ENCODE measurements at places on chromosomes 5 and 9.

- peak; percentile 49 for DNase-seq
These were observed 43.1 kb downstream of the LHX2 start for GRCh38 chr9:124054582-124055227.

GRCh38 chr9:136323371-136323789 lies 4.0 kb upstream of the GPSM1 start:
- no peak for DNase-seq

- DNase-seq: no peak
These were observed 630.1 kb upstream of the KLF4 start for GRCh38 chr9:108119530-108120113.

DNA sequence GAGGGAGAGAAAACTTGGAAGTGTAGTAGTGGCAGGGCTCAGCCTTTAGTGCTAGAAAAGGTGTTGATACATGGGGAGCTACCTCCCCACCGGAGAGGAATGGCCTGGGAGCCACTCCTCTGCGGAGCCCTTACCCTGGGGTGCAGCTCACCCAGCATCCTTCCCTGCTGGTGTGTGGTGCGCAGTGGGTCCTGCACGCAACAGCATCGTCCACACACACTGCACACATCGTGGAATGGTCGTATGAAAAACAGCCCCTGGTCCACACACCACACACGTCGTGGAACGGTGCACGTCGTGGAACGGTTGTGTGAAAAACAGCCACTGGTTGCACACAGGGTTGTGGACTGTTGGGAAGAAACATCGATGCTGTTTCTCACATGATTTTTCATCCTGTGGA lies 16.1 kb upstream of the AHRR start:
- DNase-seq: no peak

DNA sequence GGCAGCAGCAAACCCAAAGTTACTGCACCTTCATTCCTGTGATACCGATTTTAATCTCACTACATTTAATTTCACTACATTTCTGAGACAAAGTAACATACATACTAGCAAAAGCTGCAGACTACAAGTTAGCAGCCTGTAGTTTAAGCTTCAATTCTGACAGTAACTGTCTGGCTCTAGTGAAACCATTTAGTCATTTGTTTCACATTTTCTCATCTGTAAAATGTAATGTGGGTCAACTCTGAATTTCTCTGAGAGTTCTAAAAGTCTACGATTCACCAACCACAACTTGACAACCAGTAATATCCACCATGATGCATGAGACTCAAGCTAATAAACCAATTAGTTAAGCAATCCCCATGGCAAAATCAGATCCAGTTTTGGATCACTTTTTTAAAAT lies 408.9 kb downstream of the PDE4D start:
- no peak for DNase-seq

DNA sequence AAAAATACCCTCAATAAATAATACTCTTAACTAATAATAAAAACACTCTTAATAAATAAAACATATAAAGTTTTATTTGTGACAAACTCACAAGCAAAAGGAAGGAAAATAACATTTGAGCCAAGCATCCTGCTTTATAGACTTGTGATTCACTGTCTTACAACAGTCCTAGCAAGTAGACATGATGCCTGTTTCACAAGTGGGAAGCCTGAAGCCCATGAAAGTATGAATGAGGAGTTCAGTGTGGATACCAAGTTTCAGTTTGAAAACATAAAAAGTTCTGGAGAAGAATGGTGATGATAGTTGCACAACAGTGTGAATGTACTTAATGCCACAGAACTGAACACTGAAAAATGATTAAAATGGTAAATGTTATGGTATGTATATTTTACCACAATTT lies 10.9 kb downstream of the HABP4 start:
- peak; percentile 74 for DNase-seq

DNA sequence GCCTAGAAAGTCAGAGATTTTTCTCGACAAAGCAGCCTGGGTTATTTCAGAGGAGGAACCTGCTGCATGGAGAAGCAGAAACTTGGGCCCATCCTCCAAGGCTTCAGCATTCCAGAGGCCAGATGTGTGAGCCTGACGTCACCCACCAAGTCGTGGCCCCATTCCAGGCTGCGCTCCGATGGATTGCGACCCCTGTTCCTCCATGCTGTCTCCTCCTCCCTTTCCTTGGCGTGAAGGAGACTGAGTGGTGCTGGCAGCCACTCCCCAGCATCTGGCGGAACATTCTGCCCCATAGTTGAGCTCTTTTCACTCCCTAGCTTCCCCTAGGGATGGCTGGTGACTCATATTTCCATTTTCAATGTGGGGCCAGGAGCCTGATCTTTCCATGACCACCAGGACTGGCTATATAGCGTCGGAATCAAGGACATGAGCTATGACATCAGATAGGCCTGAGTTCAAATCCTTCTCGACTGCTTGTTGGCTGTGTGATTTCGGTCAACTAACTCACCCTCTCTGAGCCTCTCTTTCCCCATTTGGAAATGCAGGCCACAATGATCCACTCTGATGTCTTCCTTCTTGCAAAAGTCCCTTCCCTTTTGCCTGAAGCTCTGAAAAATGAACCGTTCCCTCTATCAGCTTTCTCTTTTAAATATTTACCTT lies 24.5 kb upstream of the DUSP1 start:
- peak; percentile 94 for DNase-seq

GRCh38 chr9:133823189-133824105 lies 85.3 kb upstream of the SARDH start:
- no peak for DNase-seq

GRCh38 chr9:136566901-136567300 lies 21.1 kb upstream of the NOTCH1 start:
- DNase-seq: no peak

GRCh38 chr5:139765409-139766217 lies 30.0 kb upstream of the PSD2 start:
- no peak for DNase-seq

DNA sequence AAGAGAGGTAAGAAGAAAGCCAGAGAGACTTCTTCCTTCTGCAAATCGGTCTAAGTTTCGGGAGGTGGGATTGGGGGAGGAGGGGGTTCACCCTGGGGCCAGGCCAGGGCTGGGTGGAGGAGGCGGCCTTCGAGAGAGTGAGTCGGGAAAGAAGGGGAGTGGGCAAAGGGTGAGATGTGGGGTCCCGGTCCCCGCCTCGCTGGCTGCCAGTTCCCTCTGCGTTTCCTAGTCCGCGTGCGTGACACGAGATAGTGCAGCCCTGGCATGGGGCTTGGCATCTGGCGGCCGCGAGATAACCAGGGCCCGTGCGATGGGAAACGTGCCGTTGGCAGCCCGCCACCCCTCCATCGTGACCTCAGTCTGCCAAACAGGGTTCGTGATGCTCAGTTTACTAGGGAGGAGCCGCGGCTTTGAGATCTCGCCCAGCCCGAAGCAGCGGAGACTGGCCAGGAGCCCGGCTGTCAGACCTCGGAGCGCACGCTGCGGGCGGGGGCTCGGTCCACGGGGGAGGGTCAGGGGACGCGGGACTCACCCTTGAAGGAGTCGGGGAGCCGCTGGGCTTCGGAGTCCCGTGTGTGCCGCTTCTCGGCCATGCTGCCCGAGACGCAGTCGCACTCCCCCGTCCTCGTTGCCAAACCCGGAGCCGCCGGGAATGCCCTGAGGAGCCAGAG lies at the start of gene STOM:
STOM (minus strand) TSS at position 656 of the 671 bp plus-strand sequence; CDS start at position 593, 63 bp downstream.
- DNase-seq: peak; percentile 71

GRCh38 chr9:107487521-107488374 lies 1.8 kb downstream of the KLF4 start:
- no peak for DNase-seq

- no peak for DNase-seq
These were observed 17.9 kb downstream of the CXCL14 start for GRCh38 chr5:135560858-135561257.

DNA sequence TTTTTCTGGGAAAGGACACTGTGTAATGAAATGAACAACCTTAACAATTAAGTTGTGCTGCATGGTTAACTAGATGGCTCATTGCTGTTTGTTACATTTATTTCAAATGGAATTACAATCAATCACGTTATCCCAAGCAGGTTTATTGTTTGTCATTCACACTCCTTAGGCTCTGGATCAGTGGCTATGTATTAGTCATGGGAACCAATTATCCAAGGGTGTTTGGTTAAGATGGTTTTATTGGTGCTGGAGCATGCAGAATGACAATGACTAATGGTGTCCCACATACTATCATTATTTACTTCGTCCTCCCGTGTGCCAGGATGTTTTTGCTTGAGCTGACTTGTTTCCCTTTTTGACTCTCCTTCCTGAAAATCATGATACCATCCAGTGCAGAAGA lies 10.6 kb upstream of the TRPC7 start:
- no peak for DNase-seq

- DNase-seq: no peak
These were observed 55.4 kb downstream of the SPIN1 start for GRCh38 chr9:88443480-88444113.

DNA sequence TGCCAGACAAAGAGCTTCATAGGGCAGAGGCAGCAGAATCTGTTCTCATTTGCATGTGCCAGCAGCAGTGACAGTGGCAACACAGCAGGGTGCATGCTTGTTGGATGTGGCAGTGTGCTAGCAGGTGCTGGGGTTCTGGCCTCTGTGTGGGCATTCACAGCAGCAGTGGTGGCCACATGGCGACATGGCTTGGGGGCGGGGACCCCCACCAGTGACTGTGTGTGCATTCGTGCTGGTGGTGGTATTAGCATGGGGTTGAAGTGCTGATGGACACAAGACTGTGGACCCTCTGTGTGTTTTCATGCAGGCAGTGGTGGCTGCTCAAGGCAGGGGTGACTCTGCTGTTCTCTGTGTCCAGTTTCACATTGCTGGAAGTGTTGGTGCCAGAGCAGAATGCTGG lies 183.2 kb upstream of the PDE4D start:
- DNase-seq: no peak

DNA sequence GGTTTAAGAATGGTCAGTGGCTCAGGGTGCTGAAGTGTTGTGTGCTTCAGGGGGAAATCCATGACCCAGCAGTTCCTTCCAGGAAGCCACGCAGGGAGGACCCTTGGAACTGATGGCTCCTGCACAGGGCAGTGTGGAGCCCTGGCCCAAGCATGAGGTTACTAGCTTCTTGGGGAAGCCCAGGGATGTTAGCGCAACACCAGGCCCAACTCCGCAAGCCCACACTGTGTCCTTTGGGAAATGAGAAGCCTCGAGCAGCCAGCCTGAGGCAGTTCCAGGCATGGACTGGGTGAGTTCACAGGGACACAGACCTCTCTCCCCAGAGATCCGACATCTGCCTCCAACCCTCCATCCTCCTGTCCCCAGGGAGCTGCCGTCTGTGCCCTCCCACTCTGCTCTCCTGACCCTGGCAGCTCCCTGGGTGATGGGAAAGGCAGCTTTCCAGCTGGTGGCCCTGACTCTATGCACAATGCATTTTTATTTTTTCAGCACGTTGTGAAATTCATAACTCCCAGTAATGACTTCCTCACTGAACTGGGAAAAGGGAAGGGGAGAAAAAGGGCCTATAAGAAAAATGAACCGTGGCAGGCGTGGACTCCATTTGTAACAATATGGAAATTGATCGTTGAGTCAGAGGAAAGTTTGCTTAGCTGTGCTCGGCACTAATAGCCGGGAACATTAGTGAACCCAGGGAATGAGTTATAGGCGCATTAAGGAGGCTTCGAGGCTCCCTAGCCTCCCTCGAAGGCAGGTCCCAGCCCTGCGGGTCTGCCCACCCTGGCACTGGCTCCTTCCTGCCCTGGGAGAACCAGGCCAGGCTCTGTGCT lies 34.1 kb downstream of the LMX1B start:
- no peak for DNase-seq

GRCh38 chr5:113204525-113205161 lies 228.0 kb downstream of the DCP2 start:
- peak; percentile 37 for DNase-seq

- DNase-seq: no peak
These were observed 10.6 kb upstream of the F2RL1 start for GRCh38 chr5:76808141-76808691.

GRCh38 chr9:82783045-82783444 lies 279.9 kb downstream of the RASEF start:
- no peak for DNase-seq

DNA sequence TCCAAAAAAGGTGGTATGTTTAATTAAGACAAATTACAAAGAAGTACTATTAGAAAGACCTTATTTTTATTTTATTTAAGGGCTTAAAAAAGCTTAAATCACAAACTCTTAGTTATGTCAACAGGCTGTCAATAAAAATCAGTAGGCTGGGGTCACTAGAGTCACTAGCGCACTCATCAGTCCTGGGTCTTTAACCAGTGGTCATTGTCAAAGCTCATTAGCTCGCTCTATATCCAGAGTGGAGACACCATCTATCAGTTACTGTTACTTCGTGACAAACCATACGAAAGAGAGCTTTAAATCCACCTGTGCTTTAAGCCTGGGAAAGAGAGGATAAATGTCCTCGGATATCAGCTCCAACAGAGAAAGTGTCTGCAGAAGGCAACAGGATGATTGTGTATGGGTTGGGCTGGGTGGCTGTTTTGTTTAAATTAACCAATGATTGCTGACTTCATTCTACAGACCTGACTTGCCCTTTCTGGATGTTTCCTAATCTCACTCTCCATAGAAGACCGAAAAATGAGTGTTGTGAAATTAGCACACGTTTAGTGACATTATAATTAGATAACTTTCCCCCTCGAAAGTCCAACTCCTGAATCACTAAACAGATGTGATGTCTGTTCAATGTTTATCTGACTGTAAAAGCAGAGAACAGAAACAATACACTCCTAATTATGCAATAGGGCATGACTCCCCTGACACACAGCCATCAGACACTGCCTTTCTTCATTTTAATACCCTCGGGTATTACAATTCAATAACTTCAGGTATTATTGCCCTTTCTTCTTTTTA lies 123.6 kb upstream of the TNPO1 start:
- DNase-seq: peak; percentile 21

- no peak for DNase-seq
These were observed 618.7 kb downstream of the DNAH5 start for GRCh38 chr5:13325765-13326164.
